ENCODE measurements at places on chromosomes 5 and 9.

- DNase-seq = no peak
Observed at GRCh38 chr5:19918780-19919179, 69.2 kb downstream of the CDH18 start.

DNA sequence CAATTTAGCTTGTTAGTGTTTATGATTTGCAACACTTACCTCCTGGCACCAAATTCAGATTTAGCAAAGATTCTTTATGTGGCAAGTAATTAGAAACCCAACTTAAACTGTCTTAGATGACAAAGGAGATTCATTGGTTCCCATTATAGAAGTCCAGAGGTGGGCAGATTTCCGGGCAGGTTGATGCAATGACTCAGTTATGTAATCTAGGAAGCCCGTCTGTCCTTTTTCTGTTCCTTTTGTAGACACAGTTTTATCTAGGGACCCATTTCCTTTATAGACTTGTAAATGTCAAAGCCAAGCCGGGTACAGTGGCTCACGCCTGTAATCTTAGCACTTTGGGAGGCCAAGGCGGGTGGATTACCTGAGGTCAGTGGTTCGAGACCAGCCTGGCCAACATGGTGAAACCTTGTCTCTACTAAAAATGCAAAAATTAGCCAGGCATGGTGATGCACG is 20.3 kb upstream of the ANKRD33B start:
- no peak for DNase-seq

DNA sequence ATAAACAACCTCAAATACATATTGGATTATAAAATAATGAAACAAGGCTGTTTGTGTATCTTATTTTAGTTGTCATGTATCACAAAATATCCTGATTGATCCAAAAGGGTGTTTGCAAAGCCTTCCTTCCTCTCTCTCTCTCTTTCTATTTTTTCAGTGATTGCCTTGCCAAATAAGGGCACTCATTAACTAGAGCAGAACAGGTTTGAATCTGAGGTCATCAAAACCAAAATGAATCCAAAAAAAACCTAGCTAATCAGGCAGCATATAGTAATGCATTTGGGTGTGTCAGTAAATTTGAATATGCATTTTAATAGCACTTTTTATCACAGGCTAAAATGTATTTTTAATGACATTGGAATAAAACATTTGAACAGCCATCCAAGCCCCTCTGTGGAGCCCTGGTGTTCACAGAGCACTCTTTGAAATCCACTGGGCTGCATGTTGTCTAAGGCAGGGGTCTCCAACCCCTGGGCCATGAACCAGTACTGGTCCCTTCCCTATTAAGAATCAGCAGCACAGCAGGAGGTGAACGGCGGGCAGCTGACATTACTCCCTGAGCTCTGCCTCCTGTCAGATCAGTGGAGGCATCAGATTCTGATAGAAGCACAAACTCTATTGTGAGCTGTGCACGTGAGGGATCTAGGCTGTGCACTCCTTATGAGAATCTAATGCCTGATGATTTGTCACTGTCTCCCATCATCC is 171.8 kb upstream of the RAI14 start:
- no peak for DNase-seq

DNA sequence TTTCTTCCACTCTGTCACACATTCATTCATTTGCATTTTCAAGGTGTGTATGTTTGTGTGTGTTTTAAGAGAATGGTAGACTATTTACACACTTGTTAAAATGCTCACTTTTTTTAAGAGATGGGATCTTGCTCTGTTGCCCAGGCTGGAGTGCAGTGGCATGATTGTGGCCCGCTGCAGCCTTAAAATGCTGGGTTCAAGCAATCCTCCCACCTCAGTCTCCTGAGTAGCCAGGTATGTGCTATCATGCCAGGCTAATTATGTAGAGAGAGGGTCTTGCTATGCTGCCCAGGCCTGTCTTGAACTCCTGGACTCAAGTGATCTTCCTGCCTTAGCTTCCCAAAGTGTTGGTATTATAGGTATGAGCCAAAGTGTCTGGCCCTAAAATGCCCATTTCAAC is 173.5 kb downstream of the PDE4D start:
- DNase-seq = no peak

DNA sequence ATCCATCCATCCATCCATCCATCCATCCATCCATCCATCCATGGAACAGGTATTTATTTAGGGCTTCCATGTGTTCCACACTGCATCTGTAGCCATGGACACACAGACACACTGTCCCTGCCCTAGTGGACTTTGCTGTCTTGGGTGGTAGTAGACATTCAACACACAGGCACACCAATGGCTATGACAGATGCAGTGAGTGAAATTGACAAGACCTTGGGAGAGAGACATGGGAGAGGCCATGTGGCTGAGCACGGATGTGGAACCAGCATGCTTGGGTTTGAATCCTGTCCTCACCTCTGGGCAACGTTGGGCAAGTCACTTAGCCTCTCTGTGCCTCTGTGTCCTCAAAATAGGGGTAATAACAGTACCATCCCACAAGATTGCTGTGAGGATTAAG is 45.3 kb downstream of the STOM start:
- no peak for DNase-seq
